Foreskin keratinocyte (primary cell): ENCODE measurements at places on chromosomes 2 and 18. TPM values are rescaled to one million over a fixed set of nuclear protein-coding genes. Genes with fewer than 3 reads are reported as not detected.

- no peak for DNase-seq
Measured at GRCh38 chr2:235614176-235614860, 120.5 kb downstream of the AGAP1 start.

DNA sequence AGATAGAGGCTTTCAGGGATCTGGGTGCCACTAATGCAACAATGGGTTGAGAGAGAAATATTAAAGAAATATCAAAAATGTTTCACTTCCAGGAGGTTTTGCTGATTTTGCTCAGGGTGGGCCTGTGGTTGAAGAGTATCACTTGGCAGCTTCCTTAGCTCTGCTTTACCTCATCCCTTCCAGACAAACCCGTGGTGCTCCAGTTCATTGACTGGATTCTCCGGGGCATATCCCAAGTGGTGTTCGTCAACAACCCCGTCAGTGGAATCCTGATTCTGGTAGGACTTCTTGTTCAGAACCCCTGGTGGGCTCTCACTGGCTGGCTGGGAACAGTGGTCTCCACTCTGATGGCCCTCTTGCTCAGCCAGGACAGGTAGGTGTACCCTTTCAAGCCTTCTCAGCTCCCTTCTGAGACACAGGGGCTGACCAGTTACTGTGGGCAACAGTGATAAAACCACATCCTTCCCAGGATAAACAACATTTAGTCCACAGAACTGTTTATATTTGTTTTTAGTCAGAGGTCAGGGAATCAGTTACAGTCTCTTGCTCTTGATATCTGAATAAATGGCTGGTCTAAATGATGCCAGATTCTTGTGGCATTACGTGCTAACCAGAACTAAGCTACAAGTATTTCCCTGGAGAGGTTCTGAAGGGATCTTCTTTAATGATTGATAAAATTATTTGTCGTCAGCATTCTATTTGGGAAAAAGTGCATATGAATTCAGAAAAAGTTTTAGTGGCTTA is 7.0 kb downstream of the SLC14A1 start:
- DNase-seq: no peak

- DNase-seq: no peak
Measured at GRCh38 chr2:232516551-232516950, 3.6 kb upstream of the PRSS56 start.

DNA sequence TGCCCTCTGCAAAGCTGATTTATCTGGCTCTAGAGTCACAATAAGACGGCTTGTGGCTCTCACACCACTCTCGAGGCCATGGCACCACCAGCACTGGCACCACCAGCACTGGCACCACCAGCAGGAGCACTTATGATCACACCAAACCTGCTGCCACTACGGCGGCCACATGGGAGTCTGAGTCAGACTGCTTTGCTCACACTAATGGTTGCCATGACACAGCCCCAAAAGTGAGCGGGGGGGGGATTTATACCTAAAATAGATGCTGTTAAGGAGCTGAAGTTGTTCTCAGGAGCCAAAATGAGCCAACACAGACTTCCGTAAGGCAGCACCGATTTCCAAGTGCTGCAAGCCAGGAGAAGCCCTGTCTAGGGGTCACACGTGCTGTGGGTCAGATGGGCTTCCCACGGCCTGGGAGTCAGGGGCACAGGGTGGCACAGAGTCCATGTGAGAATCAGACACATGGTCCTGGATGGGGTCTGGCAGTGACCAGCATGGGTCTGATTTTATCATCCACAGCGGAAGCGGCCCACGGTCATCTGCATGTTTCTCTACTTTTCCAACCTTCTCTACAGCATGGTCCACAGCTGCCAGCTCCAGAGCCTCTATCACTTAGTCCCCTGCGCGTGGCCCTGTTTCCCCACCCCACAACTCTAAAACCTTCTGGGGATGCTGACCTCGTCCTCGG is 16.7 kb downstream of the DNMT3A start:
- no peak for DNase-seq

GRCh38 chr2:162768656-162769055 is 69.9 kb downstream of the KCNH7 start:
- DNase-seq: no peak

DNA sequence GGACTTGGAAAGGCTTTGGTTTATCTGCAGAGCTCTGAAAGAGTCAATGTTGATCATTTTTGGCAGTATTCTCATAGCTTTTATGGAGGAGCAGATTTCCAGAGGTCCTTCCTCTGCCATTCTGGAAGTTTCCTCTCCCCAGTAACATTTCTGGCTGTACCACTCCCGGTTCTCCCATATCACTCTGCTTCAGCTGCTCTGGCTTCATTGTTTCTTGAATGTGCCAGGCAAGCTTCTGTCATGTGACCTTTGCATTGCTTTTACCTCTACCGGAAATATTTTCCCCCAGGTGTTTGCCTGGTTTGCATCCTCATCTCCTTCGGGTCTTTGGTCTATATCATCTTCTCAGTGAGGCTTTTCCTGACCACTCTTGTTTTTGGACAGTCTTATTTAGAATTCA is 12.4 kb downstream of the PCYOX1 start:
- DNase-seq: no peak

GRCh38 chr2:149463328-149464002 is 124.1 kb downstream of the MMADHC start:
- no peak for DNase-seq

- DNase-seq: no peak
Measured at GRCh38 chr2:54864727-54865126, 141.3 kb downstream of the EML6 start.

DNA sequence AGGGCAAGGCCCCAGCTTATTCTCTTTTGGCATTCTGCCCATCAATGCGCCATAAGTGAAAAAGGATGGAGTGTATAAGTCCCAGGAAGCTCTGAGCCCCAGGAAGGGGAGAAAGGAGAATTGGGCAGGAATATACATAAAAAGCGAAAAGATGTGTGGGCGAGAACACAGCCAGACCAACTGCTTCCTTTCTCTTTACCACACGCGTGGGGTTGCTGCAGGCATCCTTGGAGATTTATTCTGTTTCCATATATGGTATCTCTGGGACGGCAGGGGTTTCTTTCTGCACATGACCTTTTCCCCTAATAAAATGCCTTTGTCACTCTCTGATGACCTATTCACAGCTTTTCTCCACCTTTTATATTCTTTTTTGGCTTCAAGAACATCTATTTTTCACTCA is 440.5 kb downstream of the NBAS start:
- no peak for DNase-seq

GRCh38 chr2:235958931-235959410 is 209.2 kb downstream of the GBX2 start:
- DNase-seq: no peak

CAPN14 gene
- 0.31 and 0.35 TPM in 2 replicates for total RNA-seq

ADAM17 gene
- total RNA-seq: 29.3 and 29.5 TPM in 2 replicates

STEAP3 gene
- 23.7 and 30.8 TPM in 2 replicates for total RNA-seq

MAB21L4 gene
- total RNA-seq: 0.14 and 0.17 TPM in 2 replicates

DSG1 gene
- total RNA-seq: 0.32 and 0.37 TPM in 2 replicates

CYP1B1 gene
- 0.17 and 0.25 TPM in 2 replicates for total RNA-seq

CXCR1 gene
- total RNA-seq: 0.28 and 0.41 TPM in 2 replicates
